ENCODE measurements at places on chromosomes 6 and 20.

GRCh38 chr6:7628479-7628878, 38.5 kb downstream of the SNRNP48 start:
- DNase-seq, result no peak

DNA sequence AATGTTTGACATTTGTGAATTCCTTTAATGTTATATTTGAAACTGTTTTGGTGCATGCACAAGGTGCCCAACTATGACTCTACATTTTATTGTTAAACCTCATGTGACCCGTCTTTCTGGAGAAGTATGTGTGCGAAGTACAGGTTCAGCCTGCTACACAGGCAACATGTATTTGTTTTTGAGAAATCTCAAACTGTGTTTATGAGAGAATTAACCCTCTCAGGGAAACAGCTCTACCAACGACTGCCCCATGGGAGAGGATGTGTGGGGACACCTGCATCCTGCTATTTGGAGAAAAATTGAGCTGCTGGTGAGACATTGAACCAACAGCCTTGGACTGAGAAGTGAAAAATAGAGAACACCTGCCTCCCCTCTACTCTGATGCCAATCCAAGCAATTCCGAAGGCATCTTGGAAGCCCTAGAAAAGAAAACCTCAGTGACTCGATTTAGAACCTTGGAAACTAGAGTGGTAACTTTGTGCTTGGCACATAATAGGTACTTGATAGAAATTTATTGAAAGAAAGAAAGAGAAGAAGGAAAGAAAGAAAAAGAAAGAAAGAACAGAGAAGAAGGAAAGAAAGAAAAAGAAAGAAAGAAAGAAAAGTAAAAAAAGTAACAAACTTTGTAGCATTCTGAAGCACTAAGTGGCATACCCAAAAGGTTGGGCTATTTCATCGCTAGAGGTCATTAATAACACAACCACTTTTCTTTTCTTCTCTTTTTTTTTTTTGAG, 2.9 kb upstream of the AKAP12 start:
- no peak for DNase-seq

DNA sequence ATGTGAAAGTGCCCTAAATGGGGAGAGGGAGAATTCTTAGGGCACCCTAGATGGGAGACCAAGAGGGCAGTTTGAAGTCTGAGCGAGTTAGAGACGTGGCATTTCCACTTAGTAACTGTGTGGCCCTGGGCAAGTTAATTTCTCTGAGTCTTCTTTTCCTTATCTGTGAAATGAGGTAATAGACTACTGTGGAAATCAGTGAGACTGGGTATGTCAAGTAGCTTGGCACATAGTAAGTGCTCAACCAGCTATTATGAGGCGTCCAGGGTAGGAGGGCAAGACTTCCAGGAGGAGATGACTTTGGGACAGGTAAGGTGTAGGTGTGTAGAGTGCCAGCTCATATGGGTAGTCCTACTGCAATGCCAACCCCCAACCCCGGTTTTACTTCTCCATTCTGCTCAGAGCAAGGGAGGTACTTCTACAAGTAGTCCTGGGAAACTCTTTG, 770 bp downstream of the KIF3B start:
- peak; percentile 37 for DNase-seq

DNA sequence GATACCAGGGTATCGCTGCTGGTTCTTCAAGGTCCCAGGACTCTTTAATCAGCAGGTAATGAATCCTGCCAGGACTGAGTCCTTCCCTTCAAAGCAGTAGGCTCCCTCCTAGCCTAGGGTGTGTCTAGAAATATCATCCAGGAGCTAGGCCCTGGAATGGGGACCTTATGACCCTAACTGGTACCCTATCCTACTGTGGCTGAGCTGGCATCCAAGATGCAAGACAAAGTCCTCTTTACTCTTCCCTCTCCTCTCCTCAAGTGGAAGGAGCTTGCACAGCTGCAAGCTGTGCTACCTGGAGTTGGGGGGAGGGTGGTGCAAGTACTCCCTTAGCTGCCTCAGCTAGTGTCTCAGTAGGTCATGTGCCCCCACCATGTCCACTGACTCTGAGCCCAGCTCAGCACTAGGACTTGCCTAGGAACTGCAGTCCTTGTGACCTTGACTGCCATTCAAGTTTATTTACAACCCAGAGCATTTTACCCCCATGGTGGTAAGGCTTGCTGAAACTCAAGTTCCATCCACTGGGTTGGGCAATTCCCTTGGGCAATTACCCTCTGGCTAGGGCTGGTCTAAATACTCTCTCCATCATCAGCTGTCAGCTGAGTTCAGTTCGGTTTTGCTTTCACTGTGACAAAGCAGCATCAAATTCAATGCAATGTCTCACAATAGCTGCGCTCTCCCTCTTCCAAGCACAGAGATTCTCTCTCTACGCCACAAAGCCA, 48.4 kb upstream of the TOP1 start:
- no peak for DNase-seq

DNA sequence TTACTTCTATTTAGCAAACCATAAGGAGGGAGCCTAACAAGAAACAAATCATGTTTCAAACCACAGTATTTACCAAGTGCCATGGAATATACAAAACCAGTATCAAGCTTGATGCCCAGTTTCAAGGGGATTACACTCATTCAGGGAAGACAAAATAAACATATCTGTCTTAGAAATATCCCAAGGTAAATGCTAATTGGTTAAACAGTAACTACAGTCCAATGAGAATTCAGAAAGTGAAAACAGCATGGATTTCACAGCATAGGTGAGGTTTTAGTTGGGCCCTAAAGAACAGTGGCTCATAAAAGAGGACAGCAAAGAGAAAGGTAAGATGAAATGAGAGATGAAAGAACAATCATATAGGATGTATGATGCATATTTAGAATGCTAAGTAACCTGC, 110.3 kb downstream of the CHD6 start:
- no peak for DNase-seq

DNA sequence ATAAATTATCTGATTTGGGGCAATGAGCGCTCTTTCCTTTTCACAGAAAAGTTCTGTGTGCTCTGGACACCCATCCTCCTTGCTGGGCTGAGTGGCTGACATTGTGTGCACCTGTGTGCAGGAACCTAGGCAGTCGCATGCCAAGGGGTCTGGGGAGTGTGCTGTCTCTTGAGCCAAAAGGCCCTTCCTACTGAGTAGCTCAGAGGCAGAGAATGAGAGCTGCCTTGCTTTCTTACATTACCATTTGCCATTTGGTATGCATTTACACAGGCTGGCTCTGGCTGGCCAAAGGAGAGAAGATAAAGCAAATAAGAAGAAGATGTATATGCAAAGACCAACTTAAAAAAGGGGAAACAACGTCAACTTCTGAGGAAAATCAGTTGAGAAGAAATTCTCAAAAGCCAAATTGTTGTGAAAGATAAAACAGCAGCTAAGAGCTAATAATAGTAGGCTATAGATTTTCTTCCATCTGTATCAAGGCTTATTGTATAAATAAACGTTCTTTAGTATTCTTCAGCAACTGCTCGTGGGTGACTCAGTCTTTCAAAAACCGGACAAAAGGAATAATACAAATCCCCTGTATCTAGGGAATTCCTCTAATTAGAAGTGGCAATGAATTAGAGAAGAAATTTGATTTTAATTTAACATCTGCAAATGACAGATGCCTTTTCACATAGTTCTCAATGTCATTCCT, 121.9 kb downstream of the INSM1 start:
- DNase-seq, result no peak

DNA sequence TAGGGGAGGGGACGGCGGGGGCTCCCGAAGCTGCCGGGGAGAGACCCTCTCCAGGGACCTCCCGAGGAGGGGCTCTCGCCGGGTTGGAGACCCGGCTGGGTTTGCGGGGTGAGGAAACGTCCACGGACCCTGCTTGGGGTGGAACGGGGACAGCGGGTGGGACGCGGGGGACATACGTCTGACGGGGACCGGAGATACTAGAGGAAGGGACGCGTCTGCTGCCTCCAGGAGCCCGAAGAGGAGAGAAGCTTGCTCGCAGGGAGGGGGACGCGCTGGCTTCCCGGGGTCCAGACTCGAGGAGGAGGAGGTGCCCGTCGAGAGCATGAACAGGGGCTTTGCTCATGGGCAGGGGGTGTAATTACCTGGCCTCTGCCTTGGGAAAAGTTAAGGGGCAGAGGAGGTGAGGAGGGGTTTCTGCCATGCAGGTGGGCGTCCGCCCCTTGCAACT, 593 bp downstream of the DNMT3B start:
- DNase-seq, result peak; percentile 21

GRCh38 chr20:38106461-38106860, 58.6 kb downstream of the TGM2 start:
- no peak for DNase-seq

GRCh38 chr20:59780494-59781185, 152.8 kb downstream of the SYCP2 start:
- DNase-seq, result no peak

GRCh38 chr6:107793191-107793590, 30.9 kb downstream of the SCML4 start:
- no peak for DNase-seq

DNA sequence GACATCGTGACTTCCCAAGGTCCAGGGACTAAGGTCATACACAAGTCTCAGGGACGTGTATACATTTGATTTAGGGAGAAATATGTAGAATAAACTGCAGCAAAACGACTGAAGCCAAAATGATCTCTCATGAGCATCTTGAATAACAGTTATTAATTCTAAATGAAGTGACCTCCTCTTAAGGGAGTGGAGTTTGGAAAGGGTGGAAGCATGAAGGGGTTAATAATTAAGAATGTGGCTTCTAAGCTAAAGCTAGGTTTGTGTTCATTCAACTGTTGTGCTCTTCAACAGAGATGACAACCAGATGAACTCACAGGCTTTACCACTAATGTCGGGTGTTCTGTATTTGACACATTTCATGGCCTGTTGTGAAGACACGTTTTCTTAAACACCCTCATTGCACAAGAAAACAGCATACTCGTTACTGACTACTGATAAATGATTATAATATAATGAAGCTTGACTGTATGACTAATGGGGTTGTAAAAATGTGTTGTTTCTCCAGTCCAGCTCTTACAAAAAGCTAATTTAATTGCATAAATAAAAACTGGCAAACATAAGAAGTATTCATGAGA, 1.5 kb downstream of the PPP1R14C start:
- no peak for DNase-seq

DNA sequence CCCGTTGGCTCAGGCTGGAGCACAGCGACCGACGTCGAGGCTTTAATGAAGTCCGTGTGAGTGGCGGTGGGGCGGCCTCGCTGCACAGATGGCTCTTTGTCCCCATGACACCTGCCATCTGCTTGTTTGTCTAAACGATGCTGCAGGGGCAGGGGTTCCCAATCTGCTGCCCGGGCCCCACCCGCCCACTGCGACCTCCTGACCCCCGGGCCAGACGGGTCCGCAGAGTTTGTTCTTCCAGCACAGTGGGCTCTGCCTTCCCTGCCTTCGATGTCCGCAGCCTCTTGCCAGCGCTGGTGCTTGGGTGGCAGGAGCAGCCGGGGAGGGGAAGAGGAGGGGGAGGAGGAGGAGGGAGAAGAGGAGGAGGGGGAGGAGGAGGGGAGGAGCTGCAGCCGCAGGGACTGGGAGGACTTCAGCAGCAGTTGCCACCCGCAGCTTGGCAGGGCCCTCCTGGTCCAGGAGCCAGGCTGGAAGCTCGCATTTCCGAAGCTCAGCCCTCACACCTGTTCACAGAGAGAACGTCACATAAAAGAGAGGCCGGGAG, 210.0 kb downstream of the DLL1 start:
- no peak for DNase-seq

GRCh38 chr6:36076178-36077063, 48.8 kb downstream of the MAPK14 start:
- no peak for DNase-seq

DNA sequence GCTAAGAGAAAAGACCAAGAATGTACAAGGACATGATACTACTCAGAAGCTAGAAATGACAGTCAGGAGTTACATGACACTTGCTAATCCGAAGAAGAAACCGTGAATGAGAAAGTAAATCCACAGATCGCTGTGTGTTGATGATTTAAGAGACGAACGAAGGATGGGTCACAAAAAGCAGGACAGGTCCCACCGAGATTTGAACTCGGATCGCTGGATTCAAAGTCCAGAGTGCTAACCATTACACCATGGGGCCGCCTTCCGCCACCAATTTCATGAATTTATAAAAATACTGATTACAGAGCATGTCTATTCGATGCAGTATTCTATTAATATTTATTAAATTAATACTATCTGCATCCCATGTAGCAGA, 54.0 kb upstream of the BTN3A2 start:
- DNase-seq, result no peak

All from KBM-7 (cell line).